BJ (cell line): ENCODE measurements at places on chromosomes 12 and 14. TPM values are rescaled to one million over a fixed set of nuclear protein-coding genes. Genes with fewer than 3 reads are reported as not detected.

The SERPINA10 gene
- not detected in 2 replicates for polyA plus RNA-seq

DNA sequence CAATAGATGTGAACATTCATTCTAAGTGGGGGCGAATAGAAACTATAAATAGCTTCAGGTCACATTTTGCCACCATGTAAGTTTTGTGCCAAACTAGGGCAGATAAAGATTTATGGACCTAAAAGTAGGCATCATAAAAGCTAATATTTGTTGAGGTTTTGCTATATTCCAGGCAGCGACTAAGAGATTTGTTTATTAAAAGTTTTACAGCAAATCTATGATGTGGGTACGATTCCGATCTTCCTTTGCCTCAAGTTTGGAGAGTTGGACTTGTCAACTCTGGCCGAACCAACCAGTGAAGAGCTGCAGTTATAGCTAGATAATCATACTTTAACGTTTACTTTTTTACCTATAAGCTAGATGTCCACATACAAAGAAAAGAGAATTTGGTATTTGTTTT lies 1.6 kb downstream of the MAPK1IP1L start:
- DNase-seq = no peak

GRCh38 chr14:33958605-33959226 lies 7.8 kb upstream of the EGLN3 start:
- DNase-seq = no peak

- DNase-seq = no peak
Observed at GRCh38 chr14:99671235-99672224, 12.6 kb upstream of the CYP46A1 start.

DNA sequence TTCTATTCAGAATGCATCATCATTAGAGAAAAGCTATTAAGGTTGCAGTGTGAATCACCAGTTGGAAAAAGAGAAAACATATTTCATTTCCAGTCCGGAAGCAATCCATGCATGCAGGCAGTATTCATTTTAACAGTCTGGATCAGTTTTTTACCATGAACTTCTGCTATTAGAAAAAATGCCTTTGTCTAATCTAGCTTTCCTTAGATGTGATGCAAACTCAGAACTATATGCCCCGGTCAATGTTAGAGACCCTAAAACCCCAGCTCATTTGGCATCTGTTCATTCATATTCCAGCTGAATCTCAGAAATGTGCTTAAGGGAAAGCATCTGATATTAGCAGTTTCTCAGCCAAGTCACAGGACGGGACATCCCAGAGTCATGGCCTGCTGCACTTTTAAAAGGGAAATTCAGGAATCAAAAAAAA lies 8.5 kb downstream of the IRAK3 start:
- DNase-seq = no peak

- DNase-seq = no peak
Observed at GRCh38 chr12:45726603-45727300, 2.8 kb upstream of the ARID2 start.

DNA sequence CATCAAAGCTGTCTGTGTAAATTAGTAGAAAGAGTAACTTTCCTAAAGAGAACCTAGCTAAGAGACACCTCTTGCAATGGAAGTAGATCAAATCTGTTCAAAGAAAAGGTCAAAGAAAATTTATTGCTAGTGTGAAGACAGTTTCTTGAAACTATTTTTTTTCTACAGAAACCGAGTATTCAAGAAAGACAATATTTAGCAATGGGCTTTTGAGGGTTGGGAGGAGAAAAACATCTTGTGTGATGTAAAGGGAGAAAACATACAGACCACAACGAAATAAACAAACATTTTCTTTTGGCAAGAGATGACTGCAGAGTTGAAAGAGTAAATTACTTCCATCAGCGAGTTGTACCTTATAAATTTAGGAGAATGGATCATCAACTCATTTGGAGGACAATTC lies 24.4 kb downstream of the NKX2-1 start:
- DNase-seq = no peak

DNA sequence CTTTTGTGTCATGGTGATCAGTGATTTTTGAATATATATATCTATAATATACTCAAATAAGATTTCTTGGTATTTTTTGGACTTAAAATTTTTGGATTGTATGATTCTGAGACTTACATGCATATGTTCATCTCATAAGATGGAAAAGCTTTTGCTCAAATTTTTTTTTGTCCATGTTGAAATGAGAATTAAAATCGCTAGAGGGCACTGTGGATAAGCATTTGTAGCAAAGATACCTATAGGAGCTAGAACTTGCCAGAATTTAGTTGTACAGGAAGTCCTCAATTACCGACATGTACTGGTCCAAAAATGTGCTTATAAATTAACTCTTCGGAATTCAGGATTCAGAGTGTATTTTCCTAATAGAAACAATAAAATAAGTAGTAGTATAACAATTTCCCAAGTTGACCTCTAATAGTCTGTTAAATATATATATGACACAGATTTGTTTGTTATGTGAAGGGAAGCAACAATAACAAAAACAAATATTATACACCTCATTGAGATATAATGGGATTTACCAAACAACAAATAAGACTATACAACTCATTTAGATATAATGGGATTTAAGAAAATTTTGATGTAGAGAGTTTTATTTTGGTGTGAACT lies 179.6 kb downstream of the TMEM117 start:
- DNase-seq = peak; percentile 10

DNA sequence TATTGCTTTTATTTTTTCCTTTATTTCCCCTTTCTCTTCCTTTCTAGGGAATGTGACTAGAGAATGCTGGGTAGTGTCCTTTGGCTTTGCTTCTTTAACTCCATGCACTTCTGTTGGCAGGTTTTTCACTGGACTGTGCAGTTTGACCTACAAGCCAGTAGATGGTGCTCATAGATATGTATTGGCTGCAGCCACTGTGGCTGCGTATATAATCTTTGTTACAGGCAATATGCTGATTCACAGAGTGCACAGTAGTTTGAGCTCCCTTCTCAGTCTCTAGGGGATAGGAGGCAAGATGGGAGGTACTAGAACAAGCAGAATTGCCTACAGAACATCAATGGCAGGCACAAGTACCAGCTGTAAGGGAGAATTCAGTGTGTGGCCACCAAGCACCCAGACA lies 503.5 kb downstream of the LRFN5 start:
- DNase-seq = no peak
